Activated gamma-delta T cell (primary cell): ENCODE measurements at places on chromosomes 16 and 17.

DNA sequence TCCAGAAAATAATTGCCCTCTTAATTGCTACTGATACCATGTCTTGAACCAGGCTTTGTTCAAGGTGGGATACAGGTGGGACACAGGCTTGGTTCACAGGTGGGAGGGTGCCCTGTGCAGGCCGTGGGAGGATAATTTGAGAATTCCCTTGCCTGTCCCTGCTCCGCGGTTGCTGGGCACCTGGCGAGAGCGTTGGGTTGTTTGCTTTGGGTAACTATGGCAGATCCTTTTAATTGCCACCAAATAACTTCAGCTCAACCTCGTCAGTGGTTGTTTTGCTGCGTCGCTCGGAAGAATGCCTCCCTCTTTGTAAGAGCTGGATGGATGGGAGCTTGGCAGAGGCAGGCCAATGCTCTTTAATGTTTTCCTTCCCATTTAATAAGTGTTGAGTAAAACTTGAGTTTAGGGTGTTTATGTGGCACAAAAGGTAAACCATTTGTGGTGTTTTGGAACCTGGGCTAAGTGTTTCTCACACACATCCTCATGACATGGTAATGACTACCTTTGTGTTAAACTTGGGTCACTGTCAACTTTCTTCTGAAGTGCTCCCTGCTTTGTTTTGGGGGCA lies 202.5 kb downstream of the MSI2 start:
- no peak for DNase-seq

GRCh38 chr16:88503374-88503770 lies 50.3 kb downstream of the ZFPM1 start:
- no peak for DNase-seq

GRCh38 chr17:73371285-73371684 lies 59.5 kb upstream of the CDC42EP4 start:
- DNase-seq, result no peak

DNA sequence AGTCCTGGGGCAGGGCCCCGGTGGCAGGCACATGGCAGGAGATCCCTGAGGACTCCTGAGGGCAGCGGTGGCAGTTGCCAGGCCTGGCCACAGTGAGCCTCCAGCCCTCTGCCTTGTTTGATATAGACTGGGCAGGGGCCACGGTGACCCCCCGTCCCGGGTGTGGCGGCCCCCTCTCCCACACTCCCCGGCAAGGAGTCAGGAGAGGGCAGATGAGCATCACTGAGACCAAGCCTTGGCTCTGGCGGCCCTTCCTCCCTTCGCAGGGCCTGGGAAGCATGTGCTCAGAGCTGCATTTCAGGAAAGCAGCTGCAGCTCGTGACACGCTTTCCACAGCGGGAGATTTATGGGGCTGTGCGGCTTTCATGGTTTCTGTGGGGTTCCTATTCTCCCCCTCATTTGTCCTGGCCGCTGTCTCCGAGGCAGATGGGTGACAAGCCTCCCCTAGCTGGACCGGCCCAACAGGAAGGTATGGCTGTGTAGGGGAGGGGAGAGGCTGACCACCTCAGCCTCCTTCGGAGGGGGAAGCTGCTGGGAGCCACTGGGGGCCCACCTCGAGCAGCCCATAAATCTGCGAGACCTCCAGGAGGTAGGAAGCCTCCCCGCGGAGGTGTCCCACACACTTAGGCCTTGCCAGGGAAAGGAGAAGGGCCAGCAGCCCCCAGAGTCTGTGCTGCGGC lies 211.4 kb downstream of the NTN1 start:
- DNase-seq, result no peak
